Activated naive CD4-positive, alpha-beta T cell treated with Interleukin-2 at 50 U/mL for 16 hours (primary cell): ENCODE measurements at places on chromosomes 7 and 10.

- DNase-seq, result no peak
Observed at GRCh38 chr10:106648534-106649481, 515.7 kb downstream of the SORCS1 start.

GRCh38 chr7:571718-572415, 52.2 kb upstream of the PDGFA start:
- no peak for DNase-seq

GRCh38 chr10:123771877-123772644, 105.9 kb downstream of the GPR26 start:
- no peak for DNase-seq

- no peak for DNase-seq
Observed at GRCh38 chr10:43479275-43479674, 42.4 kb downstream of the ZNF487 start.

DNA sequence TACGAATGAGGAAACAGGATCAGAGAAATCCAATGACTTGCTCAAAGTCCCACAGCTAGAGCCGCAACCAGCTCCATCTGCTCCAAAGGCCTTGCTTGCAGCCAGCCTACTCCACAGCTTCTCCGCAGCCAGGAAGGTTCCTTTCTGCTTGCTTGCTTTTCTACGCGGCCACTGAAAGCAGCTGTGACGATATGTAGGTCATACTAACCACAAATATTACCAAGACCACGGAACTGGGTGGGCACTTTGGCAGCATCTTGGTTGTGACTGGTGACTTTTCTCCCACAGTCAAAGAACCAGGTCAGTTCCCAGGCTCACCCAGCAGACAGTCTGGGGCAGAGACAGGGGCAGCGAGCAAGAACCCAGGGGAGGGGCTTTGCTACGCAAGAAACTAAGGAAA, 86.4 kb downstream of the FAM53B start:
- peak; percentile 53 for DNase-seq

GRCh38 chr7:1463676-1464223, 4.5 kb upstream of the MICALL2 start:
- no peak for DNase-seq

DNA sequence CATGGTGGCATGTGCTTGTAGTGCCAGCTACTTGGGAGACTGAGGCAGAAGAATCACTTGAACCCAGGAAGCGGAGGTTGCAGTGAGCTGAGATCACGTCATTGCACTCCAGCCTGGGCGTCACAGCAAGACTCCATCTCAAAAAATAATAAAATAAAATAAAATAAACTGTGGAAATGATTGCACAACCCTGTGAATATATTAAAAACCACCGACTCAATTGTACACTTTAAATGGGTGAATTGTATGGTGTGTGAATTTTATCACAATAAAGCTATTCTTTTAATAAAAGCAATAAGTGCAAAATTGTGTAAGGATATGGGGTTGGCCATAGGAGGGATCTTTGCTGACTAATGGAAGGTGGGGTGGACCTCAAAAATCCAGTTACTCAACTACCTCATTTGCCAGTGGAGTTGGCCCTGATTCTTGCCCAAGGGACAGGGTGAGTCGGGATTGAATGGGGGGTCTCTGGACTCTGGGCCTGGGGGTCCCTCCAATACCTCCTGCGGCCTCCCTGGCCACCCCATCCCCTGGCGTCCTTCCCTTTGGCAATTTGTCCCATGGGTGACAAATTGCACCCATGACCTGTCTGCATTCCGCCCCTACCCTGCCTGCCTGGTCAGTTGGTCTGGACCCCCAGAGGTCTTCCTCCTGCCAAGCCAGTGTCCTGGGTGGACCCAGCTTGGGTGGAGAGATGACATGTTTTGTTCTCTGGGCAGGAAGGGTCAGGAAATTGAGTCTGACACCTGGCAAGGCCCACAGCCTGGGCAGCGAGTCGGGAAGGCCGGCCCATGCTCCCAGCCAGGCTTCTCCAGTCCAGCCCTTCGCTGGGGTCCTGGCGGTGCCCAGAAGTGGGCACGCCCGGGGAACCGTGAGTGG, 61.7 kb upstream of the ELN start:
- DNase-seq, result no peak

GRCh38 chr7:151702961-151703360, 174.0 kb downstream of the PRKAG2 start:
- DNase-seq, result no peak

GRCh38 chr7:41640487-41640886, 62.4 kb downstream of the INHBA start:
- no peak for DNase-seq

DNA sequence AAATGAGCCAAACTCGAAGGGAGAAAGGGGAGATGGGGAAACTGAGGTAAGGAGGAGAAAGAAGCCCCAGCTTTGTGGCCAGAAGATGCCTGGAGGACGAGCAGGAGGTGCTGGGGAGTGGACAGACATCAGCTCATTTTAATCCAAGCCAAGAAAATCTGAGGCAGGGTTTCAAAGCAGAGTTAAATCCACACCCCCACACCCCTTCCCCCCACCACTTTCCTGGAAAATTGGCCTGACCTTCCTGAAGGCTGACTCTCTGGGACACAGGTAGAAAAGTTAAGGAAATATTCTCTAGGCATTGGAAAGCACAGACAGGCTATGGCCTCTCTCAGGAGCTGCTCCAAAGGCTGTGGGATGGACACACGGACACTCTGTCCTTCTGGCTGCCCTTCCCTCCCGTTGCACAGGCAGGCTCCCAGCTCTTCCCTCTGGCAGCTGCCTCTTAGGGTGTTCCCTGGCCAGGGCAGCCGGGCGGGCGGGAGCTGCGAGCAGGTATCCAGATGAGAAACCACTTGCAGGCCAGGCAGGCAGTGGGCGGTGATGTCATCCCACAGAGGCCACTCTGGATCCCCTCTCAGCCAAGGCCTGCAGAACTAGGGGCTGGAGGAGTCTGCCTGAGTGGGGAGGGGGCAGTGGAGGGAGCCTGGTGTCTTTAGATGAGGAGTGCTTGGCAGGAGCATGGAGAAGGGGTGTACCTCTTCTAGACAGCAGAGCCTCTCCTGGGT, 171.8 kb downstream of the NEURL1 start:
- DNase-seq, result no peak

- DNase-seq, result no peak
Observed at GRCh38 chr10:76559892-76560220, 1077.8 kb downstream of the KCNMA1 start.

- DNase-seq, result peak; percentile 62
Observed at GRCh38 chr7:139620676-139621344, 97.3 kb downstream of the CLEC2L start.

DNA sequence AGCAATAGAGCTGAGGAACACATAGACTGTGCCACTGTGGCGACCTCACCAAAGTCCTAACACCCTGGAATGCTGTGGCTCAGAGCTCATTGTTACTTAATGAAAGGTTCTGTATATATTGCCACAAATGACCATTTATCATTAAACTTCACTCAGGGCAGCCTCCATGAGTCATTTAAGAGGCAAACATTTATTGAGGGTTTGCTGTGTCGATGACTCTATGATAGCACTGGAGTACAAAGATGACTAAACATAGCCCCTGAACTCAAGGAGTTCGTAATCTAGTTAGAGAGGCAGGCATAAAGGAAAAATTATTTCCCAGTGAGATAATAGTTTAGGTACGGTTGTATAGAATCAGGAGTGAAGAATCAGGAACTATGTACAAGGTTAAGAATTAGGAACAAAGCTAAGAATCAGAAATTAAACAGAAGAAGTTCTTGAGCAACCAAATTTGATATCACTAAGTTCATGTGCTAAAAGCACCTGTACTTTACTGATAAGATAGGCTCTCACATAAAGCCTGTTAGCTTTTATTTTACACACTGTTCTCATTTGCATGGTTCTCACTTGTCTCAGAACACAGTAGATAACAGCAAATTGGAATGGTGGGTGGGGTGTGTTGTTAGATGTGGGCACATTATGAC, 7.9 kb downstream of the ENTPD7 start:
- DNase-seq, result no peak

GRCh38 chr7:27148756-27149641, 1.4 kb upstream of the HOXA6 start:
- DNase-seq, result no peak

- DNase-seq, result no peak
Observed at GRCh38 chr7:138313829-138314178, 146.3 kb upstream of the TRIM24 start.

GRCh38 chr7:134752006-134752760, 27.3 kb upstream of the CALD1 start:
- no peak for DNase-seq

GRCh38 chr10:110963162-110963561, 43.8 kb downstream of the SHOC2 start:
- DNase-seq, result no peak
